Renal pelvis (tissue), 12 donors: ENCODE measurements at places on chromosomes 11 and 22.

GRCh38 chr22:33167998-33168790, 110.0 kb upstream of the SYN3 start:
- DNase-seq, result no peak

DNA sequence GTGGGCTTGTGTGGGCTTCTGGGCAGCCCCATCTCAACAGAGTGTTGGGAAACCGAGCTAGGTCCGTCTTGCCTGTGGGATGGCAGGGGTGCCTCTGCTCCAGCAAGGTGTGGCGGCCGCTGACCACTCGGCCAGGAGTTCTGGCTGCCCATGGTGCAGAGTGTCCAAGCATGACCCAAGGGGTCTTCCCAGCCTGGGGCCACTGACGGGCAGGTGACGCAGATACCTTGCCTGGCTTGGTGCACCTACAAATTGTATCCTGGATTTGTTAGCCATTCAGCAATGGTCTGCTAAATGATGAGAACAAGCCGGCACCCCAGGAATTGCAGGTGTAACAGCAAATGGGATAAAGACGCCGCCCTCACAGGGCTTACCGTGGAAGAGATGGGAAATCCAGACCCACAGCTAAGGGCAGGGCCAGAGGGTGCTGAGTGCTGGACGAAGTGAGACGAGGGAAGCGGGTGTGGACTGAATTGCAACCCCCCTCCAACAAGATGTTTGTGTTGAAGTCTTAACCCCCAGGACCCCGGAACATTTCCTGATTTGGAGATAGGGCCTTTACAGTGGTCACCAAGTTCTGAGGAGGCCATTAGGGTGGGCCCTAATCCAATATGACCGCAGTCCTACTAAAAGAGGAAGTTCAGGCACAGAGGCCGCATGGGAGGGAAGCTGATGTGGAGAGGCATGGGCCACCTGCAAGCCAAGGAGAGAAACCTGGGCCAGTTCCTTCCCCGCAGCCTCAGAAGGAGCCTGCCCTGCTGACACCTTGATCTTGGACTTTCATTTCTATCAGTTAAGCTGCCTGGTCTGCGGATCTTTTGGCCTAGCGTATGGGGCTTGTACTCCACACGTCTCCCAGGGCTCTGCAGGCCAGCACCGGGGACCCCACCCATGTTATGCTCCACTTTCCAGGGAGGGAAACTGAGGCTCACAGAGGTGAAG, 45.2 kb upstream of the LINC01488 start:
- no peak for DNase-seq

DNA sequence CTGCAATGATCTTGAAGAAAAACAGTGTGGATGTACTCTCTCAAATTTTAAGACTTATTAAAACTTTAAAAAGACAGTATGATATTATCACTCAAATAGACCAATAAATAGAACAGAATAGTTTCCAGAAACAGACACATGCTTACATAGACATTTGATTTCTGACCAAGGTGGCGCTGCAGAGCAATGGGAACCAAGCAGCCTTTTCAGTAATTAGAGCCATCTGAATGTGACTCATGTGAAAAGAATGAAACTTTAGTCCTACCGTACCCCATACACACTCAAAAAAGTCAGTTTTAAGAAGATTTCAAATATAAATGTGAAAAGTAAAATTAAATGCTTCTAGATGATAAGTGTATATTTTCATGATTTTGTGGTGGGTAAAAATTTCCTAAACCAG, 74.2 kb upstream of the MS4A8 start:
- peak; percentile 1 for DNase-seq

- DNase-seq, result peak; percentile 89
These were observed 164.1 kb upstream of the NCAM1 start for GRCh38 chr11:112797092-112797491.

GRCh38 chr11:85118151-85118550, 509.0 kb downstream of the DLG2 start:
- no peak for DNase-seq

GRCh38 chr22:37002633-37003032, 16.6 kb downstream of the TST start:
- no peak for DNase-seq

- no peak for DNase-seq
These were observed 7.1 kb downstream of the DCHS1 start for GRCh38 chr11:6648501-6648900.
